ENCODE measurements at places on chromosomes 5 and 9.

- DNase-seq, result peak; percentile 86
Measured at GRCh38 chr9:136686794-136687711, at the start of gene AGPAT2. Gene AGPAT2 (minus strand): TSS chr9:136687457. CDS start chr9:136687357, 100 bp downstream.

DNA sequence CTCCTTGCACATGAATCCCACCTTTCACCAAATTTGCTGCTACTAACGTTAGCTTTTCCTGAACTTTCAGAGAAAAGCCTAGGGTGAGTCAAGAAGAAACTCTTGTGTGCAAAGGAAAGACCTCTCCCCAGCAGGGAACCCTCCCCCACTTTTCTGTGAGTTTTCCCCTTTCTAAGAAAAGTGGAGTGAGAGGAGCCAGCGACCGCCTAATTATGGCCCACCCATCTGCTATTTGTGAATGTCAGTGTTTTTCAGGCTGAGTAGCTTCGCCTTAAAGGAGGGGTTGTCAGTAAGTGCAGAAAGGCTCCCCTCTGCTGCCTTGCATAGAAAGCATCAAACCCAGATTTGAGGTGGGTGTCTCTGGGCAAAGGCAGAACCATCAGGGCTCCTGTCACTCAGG is 46.8 kb upstream of the SPOCK1 start:
- DNase-seq, result no peak

DNA sequence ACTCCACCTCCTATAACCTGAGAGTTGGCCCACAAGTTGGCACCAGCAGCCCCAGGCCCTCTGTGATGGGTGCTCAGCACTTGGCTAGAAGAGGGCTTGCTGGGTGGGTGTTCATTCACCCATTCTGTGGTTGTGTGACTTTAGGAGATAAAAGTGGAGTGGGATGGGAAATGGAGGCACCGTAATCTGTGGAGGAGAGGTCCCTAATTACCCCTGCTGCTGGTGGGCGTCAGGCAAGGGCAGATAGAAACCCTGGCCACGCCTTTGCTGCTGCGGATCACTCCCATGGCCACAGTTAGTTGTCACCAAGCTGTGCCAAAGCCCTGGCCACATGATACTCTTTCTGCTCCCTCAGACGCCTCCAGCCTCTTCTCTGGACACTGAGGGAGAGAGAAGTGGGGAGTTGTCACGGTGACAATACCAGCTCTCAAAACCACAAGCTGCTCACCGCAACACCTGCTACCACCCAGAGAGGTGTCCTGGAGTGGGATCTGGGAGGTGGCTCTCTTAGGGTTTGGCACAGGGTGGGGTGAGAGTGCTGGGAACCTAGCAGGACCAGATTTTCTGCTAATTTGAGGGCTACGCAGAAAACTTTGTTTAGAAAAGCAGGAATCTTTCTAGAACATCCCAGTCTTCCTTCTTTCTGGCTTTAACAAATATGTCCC is 12.0 kb upstream of the NEUROG1 start:
- DNase-seq, result peak; percentile 42

- no peak for DNase-seq
Measured at GRCh38 chr5:140565024-140565779, 574 bp downstream of the SLC35A4 start.

DNA sequence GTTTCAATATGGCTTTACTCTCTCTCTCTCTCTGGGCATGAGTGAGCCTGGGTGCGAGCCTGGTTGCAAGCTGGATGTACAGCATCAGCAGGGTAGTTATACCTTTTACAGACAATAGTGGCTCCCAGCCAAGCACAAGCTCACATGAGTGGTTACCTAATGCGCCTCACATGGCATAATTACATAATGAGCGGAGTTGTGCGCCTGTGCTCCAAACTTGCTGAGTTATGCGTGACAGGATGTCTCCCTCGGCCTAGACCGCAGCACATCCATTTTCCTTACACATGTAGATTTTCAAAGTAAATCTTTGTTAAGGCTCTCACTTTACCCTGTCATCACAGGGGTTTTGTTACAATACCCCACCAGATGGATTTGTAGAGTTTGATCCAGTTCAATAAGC is 233.5 kb upstream of the WWC1 start:
- DNase-seq, result no peak

DNA sequence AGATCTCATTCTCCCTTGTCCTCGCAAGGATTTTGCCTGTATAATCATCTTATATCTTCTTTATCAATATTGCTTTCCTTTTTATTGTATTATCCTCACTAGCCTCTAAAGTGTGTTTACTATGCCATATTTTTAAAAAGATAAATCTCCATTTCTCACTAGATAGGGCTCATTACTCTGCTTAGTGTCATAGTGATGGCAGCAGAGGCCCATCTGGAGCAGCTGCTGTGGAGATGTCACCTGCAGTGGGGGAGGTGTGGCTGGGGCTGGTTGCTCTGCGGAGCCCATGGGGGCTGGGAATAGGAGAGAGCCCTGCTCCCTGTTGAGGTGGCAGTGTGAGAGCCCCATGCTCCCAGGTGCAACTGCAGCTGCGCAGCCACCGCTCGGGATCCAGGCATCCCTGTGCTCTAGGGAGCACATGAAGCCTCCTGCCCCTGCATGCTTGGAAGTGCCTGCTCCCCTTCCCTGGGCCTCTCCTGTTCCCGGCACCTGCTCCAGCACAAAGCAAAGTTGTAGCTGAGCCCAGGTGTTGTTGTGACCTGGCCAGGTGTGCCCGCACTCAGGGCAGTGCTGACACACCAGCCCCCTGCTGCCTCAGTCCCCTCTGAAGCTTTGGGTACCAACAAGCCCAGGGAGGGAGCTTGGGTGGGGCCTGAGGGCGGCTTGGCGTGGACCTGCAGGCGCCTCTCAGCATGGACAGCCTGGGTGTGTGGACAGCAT is 144.6 kb upstream of the MRPS30 start:
- DNase-seq, result no peak

DNA sequence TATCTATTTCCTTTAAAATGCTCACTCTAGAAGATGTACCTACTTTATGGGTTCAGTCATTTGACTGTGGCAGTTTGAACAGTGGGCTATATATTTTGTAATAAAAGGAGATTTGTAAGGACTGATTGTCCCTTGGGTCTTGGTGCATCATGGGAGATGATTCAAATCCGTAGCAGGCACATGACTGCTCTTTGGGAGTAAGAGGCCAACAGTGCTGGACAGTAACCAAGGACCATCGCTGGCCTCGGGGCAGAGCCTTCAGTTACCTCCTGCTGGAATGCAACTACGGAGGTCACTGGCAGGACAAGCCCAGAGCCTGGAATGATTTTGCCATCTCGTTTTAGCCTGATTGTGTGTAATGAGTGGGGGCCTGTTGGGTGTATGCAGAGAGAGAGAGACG is 7.0 kb upstream of the MAMDC2 start:
- no peak for DNase-seq

GRCh38 chr9:21560281-21560745 is 78.2 kb upstream of the IFNE start:
- DNase-seq, result peak; percentile 4

DNA sequence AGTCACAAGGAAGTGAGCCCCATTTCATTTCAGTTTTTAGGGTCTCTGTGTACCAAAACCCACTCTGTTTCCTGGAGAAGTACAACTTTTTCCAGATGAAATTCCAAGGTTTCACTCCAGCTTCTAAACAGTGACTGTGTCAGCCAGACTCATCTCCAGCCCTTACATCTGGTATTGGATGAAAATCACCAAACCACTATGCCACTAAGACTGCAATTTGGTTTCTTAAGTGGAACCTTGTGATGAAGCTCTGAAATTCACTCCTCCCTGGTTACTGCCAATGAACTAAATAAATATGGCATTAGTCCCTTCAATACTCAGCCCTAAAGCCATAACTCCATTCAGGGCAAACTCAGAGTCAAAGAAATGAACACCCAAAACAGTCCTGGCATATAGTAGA is 211.2 kb upstream of the DAPK1 start:
- DNase-seq, result no peak

GRCh38 chr9:12783767-12784460 is 9.1 kb downstream of the LURAP1L start:
- DNase-seq, result no peak

- DNase-seq, result no peak
Measured at GRCh38 chr9:93089024-93089423, 7.0 kb upstream of the CARD19 start.

DNA sequence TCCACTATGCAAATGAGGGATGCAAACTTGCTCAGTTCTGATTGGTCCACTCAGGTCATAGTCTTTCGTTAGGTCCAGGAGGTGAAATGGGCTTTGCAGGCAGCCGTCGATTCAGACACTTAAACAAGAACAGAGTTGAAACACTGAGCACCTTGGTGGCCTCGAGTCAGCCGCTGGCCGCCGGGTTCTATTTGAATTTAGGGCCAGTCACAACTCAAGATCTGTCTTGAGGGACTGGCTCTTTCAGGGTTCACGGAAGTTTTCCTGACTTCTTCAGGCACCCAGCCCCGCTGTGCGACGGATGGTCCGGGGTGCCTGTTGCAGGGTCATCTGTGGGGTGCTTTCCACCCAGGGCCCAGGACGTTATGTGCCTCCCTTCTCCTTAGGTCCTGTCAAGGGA is 412.8 kb upstream of the IRX4 start:
- no peak for DNase-seq

DNA sequence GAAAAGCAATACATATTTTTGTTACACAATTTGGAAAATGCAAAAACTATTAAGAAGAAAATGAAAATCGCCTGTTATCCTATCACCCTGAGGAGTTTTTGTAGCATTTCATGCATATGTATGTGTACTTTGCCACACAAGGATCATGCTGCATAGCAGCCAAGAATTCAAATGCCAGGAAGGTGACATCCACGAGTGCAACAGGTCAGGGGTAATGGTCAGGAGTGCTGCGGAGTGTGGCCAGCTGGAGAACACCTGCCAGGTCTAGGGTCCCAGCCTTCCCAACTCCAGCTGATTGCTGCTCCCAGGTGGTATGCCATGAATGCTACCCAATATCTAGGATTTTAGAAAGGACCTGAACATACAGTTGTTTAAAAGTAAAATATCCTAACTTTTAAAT is 617.1 kb downstream of the PRELID2 start:
- no peak for DNase-seq

DNA sequence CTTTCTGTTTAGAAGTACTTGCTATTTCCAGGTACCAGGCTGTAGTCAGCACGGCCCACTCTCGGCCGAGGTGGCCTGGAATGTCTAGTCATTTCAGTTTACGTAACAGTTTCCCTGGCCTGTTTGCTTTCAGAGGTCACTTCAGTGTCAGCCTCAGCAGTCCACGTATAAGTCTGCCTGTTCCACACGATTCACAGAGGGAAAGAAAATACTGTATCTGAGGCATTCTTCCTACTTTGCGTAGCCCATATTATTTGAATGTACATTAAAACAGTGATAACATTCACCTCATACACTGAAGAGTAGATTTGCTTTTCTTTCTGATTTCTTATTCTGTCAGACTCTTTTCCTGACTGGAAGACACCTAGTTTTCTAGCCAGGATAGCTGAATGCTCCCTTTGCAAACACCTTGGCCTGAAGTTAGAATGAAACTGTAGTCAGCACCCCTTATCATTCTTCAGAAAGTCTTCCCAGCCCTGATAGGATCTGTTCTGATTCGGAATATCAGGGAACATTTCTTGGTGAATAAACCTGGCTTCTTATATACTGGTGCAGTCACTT is 140.9 kb downstream of the AOPEP start:
- DNase-seq, result peak; percentile 76

GRCh38 chr9:106417685-106418084 is 445.3 kb upstream of the ZNF462 start:
- DNase-seq, result no peak

GRCh38 chr5:53123702-53124101 is 14.1 kb upstream of the MOCS2 start:
- DNase-seq, result no peak

GRCh38 chr5:153592081-153592480 is 101.6 kb downstream of the GRIA1 start:
- no peak for DNase-seq

DNA sequence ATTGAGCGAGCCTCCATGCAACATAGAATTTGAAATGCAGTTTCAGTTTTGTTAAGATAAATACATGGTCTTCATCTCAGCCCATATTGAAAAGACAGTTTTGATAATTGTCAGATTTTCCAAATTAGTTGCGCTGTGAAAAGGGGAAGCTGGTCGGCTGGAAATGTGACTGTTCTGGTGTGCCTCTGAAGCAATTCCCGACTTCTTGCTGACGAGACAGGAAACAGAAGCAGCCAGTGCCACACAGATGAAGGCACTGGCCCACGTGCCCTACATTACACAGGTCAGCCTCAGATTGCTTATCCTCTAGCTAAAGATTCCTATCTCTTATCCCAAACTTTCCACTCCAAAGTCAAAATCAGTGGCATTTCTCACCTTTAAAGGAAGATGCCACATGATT is 214.1 kb upstream of the TLE4 start:
- no peak for DNase-seq

GRCh38 chr5:57232293-57233033 is 58.6 kb downstream of the GPBP1 start:
- no peak for DNase-seq

DNA sequence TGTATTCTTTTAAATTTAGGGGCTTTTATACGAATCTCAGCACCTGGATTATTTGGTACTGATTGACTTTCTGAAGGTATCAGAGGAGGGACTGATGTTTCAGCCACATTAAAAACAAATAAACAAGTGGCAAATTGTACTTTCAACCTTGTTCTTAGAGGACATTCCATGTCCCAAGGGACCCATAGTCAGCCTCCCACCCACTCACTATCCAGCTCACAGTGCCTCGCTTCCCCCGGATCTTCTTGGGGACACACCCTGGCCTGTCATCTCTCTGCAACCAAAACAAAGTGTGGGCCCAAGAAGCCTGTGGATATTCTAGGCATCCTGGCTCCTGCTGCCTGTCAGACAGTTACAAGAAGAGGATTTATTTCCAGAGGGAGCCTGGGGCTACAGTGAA is 8.8 kb upstream of the BOD1 start:
- no peak for DNase-seq

GRCh38 chr9:86407022-86407421 is 52.8 kb upstream of the TUT7 start:
- DNase-seq, result peak; percentile 46

DNA sequence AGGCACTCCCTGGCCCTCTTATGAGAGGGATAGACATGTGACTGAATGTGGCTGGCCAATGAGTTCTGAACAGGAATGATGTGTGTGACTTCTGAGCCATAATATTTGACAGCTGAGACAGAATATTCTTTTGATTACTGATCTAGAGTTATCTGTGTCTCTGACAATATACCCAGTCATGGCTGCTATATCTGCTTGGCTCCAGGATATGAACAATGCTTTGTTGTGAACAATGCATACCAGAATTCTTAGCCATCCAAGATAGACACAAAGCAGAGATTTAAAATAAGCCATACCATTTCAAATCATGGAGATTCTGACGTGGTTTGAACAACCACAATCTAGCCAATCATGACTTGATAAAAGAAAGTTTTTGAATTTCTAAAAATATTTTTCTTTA is 840.3 kb upstream of the SEMA6A start:
- DNase-seq, result no peak

DNA sequence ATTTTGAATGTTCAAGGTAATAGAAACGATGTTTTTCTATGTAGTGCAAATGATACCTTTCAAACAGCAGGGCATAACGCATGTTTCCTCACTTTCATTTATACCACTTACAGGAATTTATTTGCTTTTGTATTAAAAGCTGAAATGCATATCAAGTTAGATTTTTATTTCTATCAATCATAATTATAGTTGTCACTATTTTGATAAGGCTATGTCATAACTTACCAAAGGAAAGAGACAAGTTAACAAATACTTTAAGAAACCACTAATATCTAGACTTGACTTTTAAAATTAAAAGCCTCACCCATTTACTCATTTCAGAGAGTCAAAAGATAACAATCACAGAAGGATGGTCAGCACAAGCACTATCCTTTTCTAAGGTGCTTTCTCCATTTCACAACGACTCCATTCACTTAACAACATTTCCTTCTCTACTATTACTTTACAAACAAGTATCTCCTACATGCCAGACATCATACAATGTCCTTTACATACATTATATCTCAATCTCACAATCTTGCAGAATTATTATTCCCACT is 12.6 kb downstream of the ERP44 start:
- no peak for DNase-seq

All from SW480 (cell line).